ENCODE measurements at places on chromosomes 7 and 10.

GRCh38 chr10:3635211-3635671 is 149.8 kb downstream of the KLF6 start:
- no peak for DNase-seq

DNA sequence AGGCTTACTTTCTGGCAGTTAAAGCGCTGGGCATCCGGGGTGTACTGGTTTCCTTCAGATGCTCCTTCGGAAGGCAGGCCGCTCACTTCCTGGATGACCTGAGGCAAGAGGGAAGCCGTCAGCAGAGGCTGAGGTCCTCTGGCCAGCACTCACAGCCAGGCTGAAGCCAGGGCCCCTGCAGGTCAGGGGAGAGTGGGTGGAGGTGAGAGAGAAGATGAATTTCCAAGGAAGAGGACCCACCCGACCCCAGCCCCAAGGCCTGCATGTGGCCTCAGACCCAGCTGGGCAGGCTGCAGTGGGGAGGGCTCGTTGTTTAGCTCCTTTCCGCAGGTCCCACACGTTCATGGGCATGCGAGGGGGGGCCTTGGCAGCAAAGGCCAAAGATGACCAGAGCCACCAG is 71.3 kb downstream of the VWA2 start:
- DNase-seq, result no peak

DNA sequence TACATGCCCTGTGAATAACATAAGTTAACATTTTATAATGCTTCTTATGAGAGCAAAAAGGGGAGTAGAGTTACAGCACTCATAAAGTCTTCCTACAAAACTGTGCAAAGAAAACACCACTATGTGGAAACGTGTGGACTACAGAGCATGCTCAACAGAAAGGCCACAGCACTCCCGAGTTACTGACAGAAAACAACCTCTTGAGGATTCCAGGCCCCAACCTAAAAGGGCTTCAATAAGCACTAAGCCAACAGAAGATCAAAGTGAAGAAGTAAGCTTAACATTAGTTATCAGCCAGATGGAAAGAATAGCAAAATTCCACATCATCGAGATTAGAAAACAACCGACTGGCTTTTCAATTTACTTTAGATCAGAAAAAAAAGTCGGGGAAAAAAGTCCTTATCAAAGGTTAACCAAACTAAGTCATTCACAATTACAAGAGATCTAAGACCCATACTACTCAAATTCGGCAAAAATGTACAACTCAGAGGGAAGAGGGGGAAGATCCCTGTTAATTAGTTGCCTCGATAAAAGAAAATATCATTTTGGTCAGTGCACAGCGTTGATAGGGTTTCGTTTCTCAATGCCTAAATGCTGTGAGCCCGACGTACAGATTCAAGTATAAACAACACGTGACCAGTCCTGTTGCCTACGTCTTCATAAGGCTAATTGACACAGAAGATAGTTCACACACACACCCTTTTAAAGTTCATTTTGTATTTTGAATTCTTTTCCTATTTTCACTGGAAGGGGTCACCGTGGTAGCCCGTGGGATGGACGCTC is 1.4 kb downstream of the KBTBD2 start:
- peak; percentile 56 for DNase-seq

DNA sequence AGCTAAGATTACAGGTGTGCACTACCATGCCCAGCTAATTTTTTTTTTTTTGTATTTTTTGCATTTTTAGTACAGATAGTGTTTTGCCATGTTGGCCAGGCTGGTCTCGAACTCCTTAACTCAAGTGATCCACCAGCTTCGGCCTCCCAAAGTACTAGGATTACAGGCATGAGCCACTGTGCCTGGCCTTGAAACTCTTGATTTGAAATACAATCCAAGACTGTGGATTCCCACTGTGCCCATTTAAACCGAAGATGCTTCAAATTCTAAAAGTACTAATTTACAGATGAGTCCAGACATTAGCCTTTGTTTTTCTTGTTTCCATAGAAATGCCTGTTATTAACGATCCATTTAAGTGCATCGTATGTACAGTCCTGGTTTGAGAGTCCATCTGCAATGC is 130.9 kb downstream of the CACNA2D1 start:
- DNase-seq, result no peak
